Ascending aorta (tissue), 2 donors: ENCODE measurements at places on chromosomes 16 and 17.

DNA sequence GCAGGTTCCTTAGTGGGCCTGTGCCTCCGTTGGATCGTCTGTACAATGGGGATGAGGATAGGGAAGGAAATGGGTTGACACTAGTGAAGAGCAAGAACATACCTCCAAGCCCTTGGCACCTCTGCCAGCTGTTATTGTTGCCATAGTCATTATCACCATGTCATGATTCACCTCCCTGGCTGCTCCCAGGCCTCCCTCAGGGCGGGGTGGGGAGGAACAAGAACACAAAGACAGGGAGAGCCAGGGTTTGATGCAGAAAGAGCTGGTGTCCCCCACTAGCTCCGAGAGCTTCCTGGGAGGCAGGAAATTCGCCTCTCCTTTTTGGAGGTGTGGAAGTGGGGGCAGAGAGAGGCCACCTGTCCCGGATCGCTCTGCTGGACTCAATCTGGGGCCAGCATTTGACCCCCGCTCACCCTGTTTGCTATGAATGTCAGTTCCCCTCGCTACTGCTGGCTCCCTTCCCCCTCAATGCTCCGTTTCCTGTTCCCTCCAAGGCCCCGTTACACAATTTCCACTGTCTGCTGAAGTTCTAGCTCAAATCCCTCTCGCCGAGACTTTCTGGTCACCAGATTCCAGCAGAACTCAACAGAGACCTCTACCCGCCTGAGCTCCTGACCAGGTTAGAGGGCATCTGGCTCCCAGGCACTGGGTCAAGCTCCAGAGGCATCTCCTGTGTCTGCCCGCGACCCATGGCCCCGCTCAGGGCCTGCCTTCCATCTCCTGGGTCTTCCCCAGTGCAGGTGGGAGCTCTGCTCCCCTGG, 9.1 kb downstream of the TIMP2 start:
- H3K4me3 ChIP-seq = no peak overlapping the region
- H3K4me1 ChIP-seq = peaks cover 2% of the 10 kb centered on the region
- no peaks in the 10 kb centered on the region for H3K27me3 ChIP-seq
- peak overlapping the region; percentile 69 for H3K27ac ChIP-seq
- H3K36me3 ChIP-seq = peaks cover 3% of the 10 kb centered on the region

- H3K36me3 ChIP-seq = peaks cover 72% of the 10 kb centered on the region
- H3K4me1 ChIP-seq = no peaks in the 10 kb centered on the region
- no peak overlapping the region for H3K27ac ChIP-seq
- no peaks in the 10 kb centered on the region for H3K27me3 ChIP-seq
- DNase-seq = no peak
Observed at GRCh38 chr16:8892101-8892575, 10.0 kb downstream of the LITAFD start.

DNA sequence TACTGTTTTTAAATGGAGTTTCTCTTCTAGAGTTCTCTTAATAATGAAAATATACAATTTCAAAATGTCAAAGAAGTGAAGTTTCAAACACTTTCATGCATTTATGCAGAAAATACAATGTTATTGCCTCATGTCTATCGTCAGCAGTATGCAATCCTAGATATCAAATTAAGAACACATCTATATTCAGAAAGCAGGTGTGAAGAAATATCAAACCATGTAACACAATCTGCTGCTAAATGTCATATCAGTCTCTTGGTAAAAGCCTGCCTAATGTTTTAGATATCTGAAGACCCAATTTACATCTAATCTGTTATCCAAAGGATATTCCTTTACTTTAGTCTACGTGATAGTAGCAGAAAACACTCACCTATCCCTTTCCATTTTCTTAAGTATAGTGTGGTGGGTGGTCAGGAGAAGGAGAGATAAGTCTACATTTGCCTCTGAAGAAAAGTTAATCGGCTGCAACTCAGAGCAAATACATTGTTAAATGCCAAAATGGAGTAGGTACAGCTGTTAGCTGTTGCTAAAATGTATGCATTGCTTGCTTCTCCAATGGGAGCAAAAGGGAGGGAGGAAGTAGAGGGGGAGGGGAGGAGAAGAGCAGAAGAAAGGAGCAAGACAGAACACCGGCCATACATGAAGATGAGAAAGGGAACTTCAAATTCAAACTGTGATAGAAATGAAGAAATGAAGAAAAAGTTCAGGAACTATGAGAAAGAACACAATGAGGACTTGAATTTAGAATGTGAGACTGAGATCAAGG, 64.9 kb downstream of the ITFG1 start:
- H3K27ac ChIP-seq = no peak overlapping the region
- no peaks in the 10 kb centered on the region for H3K4me1 ChIP-seq
- DNase-seq = no peak
- no peaks in the 10 kb centered on the region for H3K27me3 ChIP-seq
- H3K36me3 ChIP-seq = no peaks in the 10 kb centered on the region

DNA sequence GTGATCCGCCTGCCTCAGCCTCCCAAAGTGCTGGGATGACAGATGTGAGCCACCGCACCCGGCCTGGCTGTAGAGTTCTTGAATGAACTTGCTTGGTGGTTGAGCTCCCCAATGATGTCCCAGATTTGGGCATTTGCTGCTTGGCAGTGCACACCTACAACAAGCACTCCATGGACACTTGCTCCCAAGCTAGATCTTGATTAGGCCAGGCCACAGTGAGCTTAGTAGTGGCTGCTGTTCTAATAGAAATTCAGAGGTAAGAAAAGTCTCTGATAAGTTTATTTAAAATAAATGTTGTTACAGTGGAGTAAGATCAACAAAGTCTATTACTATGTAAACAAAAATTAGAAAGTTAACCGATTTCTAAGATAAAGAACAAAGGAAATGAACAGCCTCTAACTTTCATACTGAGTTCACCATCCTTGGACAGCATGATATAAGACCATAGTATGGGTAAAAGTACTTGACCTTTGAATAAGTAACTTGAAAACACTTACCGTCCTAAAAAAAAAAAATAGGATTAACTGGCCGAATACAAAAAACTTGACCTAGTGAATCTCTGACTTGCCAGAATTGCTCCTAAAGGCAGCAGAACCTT, 951 bp downstream of the TMED6 start:
- H3K4me3 ChIP-seq = no peak overlapping the region
- DNase-seq = peak; percentile 44
- H3K27me3 ChIP-seq = no peaks in the 10 kb centered on the region
- no peaks in the 10 kb centered on the region for H3K4me1 ChIP-seq
- peaks cover 27% of the 10 kb centered on the region for H3K36me3 ChIP-seq

DNA sequence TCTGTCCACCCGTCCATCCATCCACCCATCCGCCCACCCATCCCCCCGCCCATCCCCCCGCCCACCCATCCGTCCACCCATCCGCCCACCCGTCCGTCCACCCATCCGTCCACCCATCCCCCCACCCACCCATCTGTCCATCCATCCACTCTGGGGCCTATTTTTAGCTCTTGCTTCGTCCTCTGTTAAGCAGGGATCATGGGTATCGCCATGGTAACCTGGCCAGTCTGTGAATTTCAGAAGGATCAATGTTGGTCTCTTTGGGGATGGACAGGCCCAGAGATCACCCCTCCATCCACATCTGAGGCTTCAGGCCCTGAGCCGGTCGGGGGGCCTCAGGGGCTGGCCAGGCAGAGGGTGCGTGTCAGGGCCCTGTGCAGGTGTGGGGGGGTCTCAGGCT, 15.2 kb upstream of the DPEP1 start:
- H3K27ac ChIP-seq = no peak overlapping the region
- no peaks in the 10 kb centered on the region for H3K4me1 ChIP-seq
- H3K36me3 ChIP-seq = no peaks in the 10 kb centered on the region

- no peak for DNase-seq
- H3K27me3 ChIP-seq = no peaks in the 10 kb centered on the region
- H3K27ac ChIP-seq = peak overlapping the region; percentile 84
- no peaks in the 10 kb centered on the region for H3K36me3 ChIP-seq
- peak overlapping the region; percentile 67 for H3K4me3 ChIP-seq
- H3K4me1 ChIP-seq = peaks cover 41% of the 10 kb centered on the region
Observed at GRCh38 chr17:29140631-29141513, 39.3 kb downstream of the MYO18A start.

DNA sequence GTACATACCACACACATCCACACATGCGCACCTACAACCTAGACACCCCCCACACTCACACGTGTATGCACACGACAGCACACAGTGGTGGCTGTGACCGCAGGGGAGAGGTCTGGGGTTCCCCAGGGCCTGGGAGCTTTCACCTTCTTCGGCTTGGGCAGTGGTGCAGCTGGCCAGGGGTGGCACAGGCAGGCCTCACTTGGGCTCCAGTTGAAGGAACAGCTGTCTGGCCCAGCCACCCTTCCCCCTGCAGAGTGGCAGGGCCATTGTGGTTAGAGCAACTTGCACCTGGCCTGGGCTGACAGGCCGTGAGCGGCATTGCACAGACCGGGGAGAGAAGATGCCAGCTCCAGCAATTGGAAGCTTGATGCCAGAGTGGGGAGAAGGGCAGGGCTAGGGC, 114.5 kb upstream of the GSE1 start:
- H3K27me3 ChIP-seq = no peaks in the 10 kb centered on the region
- no peaks in the 10 kb centered on the region for H3K36me3 ChIP-seq
- no peak overlapping the region for H3K4me3 ChIP-seq
- DNase-seq = no peak

- no peaks in the 10 kb centered on the region for H3K27me3 ChIP-seq
- no peaks in the 10 kb centered on the region for H3K4me1 ChIP-seq
- H3K27ac ChIP-seq = no peak overlapping the region
Observed at GRCh38 chr16:26651464-26651863, 415.3 kb upstream of the C16orf82 start.

GRCh38 chr16:85536411-85537330, 76.5 kb upstream of the GSE1 start:
- H3K4me3 ChIP-seq = no peak overlapping the region
- no peaks in the 10 kb centered on the region for H3K4me1 ChIP-seq
- no peak overlapping the region for H3K27ac ChIP-seq
- H3K36me3 ChIP-seq = no peaks in the 10 kb centered on the region

- DNase-seq = no peak
- H3K36me3 ChIP-seq = no peaks in the 10 kb centered on the region
- H3K27ac ChIP-seq = peak within 1 kb of the TSS; percentile 91
- peak within 1 kb of the TSS; percentile 70 for H3K4me3 ChIP-seq
Observed at GRCh38 chr17:35432176-35433074, at the start of gene SLFN12. Gene SLFN12 (minus strand): TSS chr17:35432500. CDS start chr17:35423028, 9,472 bp downstream.

- H3K36me3 ChIP-seq = peaks cover 96% of the 10 kb centered on the region
Observed at GRCh38 chr16:70156207-70156978, 17.2 kb upstream of the CLEC18C start.

DNA sequence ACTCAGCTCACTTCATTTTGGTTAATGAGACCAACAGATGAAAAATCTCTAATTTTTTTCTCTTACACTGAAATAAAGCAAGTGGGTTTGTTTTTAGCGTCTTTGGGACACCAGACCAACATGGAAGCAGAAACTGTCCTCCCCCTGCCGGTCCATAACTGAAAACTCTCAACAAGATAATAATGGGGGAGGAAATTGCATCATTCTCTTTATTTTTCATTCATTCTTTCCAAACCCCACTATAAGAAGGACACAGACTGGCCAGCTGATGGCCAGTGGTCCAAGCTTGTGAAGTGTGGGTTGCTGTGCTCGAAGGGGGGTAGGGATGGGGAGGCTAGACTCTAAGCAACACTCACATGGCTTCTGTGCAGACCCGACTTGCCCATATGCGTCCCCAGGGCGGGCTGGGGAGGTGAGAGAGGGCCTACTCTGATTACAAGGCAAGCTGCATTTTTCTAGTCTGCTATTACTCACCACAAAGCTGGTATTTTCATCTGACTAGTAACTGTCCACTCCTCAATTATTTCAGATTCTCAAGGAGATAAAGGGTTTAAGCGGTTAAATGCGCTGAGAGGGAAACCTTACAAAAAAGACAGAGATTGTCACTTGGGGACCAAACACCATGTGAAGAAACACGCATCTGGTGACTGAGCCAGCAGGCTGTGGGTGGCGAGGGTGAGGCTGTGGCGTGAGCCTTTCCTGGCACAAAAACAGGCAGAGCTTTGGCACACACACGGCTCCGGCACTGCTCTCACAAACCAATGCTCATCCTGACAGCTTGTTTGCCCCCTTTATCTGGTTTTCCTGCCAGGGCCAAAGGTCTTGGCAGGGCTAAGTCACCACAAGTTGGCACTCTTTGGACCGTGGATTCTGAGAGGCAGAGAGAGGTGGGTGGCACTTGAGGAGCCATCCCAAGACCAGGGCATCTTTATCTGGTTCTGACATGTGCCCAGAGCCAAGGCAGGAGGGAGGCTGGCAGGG, 38.2 kb downstream of the MARF1 start:
- peaks cover 92% of the 10 kb centered on the region for H3K36me3 ChIP-seq
- H3K27me3 ChIP-seq = no peaks in the 10 kb centered on the region
- no peak overlapping the region for H3K4me3 ChIP-seq
- no peaks in the 10 kb centered on the region for H3K4me1 ChIP-seq
- peak overlapping the region; percentile 21 for H3K27ac ChIP-seq

DNA sequence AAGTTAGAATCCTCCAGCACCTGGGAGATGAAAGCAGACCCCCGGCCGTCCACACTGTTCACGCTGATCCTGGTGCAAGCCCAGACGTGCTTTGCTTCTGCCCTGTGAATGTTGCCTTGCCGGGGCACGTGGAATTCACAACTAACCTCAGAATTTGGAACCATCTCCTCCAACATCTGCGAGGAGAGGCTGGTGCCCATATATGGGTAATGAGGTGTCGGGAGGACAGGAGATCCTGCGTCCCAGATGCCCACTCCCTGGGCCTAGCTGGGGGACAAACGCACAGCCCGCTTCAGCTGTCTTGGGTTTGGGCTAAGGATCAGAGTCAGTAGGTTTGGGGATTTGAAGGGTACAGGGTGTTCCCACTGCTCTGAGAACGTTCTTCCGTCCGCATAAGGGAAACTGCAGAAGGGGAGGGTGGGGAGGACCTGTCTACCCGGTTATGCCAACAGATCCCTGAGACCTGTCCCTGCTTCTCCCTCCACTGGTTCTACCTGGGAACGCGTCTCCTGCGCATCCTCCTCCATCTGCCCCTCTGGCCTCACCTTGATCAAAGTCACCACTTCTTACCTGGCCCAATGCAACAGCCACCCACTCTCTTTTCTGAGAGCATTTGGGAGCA, 14.1 kb downstream of the PPL start:
- no peak for DNase-seq
- H3K27me3 ChIP-seq = no peaks in the 10 kb centered on the region
- H3K27ac ChIP-seq = no peak overlapping the region
- no peaks in the 10 kb centered on the region for H3K36me3 ChIP-seq
- no peak overlapping the region for H3K4me3 ChIP-seq

- H3K27ac ChIP-seq = peak overlapping the region; percentile 89
- peaks cover 22% of the 10 kb centered on the region for H3K4me1 ChIP-seq
- DNase-seq = peak; percentile 86
- H3K27me3 ChIP-seq = no peaks in the 10 kb centered on the region
- H3K36me3 ChIP-seq = no peaks in the 10 kb centered on the region
Observed at GRCh38 chr17:7404737-7405349, 946 bp upstream of the TMEM256 start.

DNA sequence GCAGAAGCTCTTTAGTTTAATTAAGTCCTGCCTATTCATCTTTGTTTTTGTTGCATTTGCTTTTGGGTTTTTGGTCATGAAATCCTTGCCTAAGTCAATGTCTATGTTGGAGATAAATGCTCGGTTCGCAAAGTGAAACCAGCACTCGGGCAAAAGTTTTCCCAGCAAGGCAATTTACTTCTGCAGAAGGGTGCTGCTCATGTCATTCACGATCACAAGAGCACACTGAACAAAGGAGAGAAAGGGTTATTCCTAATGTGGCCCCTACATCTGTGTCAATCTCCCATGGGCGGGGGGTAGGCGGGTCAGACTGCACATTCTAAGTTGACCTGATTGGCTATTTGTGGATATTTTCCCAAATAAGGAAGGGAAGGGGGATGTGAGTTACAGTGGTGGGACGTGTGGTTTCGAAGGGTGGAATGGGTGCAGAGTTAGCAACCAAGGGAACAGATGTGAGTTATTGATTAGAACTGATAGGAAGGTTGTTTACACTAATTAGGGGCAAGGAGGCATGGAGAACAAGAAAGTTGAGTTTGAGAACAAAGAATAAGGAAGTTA, 23.0 kb downstream of the ATF7IP2 start:
- no peaks in the 10 kb centered on the region for H3K27me3 ChIP-seq
- H3K4me3 ChIP-seq = no peak overlapping the region
- H3K36me3 ChIP-seq = no peaks in the 10 kb centered on the region
- H3K27ac ChIP-seq = no peak overlapping the region
- no peaks in the 10 kb centered on the region for H3K4me1 ChIP-seq
